ENCODE measurements at places on chromosomes 16 and 17. TPM values are rescaled to one million over a fixed set of nuclear protein-coding genes. Genes with fewer than 3 reads are reported as not detected.

Gene ZPBP2
- total RNA-seq, result not detected

Gene CCL8
- not detected for total RNA-seq

DNA sequence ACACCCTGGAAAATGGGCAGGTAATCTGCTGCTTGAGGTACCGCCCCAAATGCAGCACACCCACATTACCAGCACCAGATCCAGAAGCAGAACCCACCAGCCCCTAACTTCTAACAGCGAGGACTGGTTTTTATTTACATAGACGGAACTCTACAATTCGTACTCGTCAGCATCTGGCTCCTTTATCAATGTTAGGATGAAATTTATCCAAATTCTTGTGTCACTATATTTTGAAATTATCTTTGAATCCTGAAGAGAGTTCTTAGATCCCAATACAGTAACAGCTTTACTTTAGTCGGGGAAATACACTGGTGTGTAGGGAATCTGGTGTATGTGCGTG lies 332 bp upstream of the ALG1 start:
- no peak for DNase-seq
- peak overlapping the region; percentile 96 for H3K27ac ChIP-seq
- H3K4me1 ChIP-seq, result peaks cover 2% of the 10 kb centered on the region
- H3K27me3 ChIP-seq, result peaks cover 3% of the 10 kb centered on the region
- H3K4me3 ChIP-seq, result peak overlapping the region; percentile 96

DNA sequence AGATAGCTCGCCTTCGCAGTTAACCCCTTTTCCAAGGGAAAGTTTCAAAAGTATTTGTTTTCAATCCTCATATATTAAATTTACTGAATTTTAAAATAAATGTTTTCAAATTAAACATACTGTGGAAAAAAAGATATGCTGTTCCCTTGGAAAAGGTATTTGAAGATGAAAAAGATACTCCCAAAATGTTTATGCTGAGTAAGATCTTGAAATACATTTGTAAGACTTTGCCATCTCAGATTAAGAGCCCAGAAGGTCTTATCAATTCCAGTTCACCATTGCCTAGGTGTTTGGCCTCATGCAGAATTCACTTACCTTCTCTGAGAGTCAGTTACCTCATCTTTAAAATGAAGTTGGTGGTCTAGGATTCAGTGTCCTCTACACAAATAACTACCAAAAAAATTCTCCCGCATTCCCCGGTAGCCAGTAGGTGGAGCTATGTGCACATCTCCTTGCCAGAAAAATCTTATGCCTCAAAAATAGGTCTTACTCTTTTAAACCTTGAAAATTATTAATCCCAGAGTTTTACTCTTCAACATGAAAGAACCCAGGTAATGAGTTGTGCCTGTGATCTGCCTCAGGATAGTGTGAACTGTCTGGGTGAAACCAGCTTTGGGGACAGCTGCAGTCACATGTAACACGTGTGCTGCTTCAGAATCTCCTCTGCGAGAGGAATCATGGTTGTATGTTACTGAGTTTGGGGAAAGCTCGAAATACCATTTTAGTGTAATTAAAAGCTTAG lies 178.3 kb downstream of the MRTFB start:
- DNase-seq, result peak; percentile 57
- H3K27me3 ChIP-seq, result no peaks in the 10 kb centered on the region
- no peak overlapping the region for H3K27ac ChIP-seq

DNA sequence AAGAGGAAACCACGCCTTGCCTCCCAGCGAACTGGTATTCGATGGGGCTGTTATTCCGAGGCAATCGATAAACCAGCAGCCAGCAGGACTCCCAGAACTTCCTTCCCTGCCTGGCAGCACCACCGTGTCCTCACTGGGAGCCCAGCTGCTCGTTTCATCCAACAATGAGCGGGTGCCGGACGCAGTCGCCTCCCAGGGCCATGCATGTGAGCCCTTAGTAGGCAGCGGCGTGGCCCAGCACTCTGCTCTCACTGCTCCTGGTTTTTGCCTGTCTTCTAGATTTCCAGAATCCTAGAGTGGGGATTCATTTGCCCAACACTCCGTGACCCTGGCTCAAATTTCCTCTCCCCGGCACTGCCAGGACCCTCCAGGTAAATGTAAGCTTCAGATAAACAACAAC lies 29.1 kb upstream of the RASD1 start:
- H3K4me1 ChIP-seq, result peaks cover 29% of the 10 kb centered on the region
- DNase-seq, result peak; percentile 16
- no peaks in the 10 kb centered on the region for H3K36me3 ChIP-seq
- H3K4me3 ChIP-seq, result no peak overlapping the region
- H3K27me3 ChIP-seq, result no peaks in the 10 kb centered on the region

DNA sequence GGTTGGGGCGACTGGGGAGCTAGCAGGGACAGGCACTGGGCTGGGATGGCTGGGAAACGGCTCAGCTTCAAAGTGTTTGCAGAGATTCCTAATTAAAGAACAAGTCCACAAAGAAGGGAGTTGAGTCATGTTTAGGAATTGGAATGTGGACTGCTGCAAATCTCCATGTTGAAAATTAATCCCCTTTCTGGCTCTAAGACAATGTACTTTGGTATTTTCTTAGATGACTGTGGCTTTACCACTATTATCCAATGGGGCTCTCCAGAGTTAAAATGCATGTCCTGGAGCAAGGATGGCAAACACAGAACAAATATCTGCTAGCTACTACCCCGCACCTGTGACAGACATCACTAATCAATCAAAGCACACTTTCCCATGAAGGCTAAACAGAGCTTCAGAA lies 22.2 kb upstream of the WSCD1 start:
- DNase-seq, result no peak
- H3K27ac ChIP-seq, result no peak overlapping the region
- peaks cover 2% of the 10 kb centered on the region for H3K4me1 ChIP-seq
- no peaks in the 10 kb centered on the region for H3K36me3 ChIP-seq
- H3K4me3 ChIP-seq, result no peak overlapping the region

DNA sequence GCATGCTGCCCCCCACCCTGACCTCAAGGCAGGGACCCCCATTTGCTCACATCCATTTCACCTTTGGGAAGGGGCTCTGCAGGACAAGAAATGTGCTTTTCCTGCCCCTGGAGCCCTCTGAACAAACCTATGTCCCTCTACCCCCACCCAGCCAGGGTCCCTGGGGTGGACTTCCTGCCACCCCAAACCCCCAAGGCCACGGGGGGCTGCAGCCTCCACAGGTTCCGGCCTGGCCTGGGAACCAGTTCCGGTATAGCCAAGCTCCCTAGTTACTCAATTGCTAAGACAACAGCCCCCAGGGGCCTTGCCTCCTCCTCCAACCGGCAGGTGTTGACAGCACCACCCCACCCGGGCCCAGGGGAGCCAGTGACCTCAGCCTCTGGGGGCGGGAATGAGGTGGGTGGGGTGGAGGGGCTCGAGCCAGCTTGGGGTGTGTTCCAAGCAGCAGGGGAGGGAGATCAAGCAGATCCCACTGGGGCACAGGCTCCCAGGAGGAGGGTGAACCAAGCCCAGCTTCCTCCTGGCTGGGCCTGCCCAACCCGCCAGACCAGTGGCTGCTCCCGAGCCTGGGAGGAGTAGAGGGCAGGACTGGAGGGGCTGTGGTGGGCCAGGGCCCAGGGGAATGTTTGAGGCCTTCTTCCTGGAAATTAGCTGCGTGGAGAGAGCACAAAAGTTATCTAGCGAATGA lies 6.6 kb downstream of the PNMT start:
- no peak for DNase-seq
- H3K36me3 ChIP-seq, result no peaks in the 10 kb centered on the region
- no peak overlapping the region for H3K27ac ChIP-seq
- no peaks in the 10 kb centered on the region for H3K4me1 ChIP-seq
- H3K27me3 ChIP-seq, result peaks cover 3% of the 10 kb centered on the region
